ENCODE measurements at places on chromosomes 1 and 21.
A peak's percentile ranks its signal among the peaks of the same experiment; 100 is the strongest.

DNA sequence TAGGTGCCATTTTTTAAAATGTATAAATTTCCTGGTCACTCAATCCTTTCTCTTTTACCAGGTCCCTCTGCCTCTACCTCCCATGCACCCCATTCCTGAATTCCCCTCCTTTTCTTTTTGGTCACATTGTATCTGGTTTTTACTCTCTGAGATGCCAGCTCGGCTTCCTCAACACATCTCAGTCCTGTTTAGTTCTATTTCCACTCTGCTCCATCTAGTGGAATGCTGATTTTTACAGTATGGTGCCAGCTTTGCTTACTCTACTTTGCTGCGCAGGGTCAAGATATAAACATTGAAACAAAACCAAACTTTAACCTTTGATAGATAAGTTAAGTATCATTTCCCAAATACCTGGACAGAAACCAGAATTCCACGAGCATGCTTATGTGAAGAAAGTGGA, 96.0 kb downstream of the ESRRG start:
- no peak for DNase-seq

- no peak for DNase-seq
Measured at GRCh38 chr1:35481229-35481628, 76.0 kb downstream of the KIAA0319L start.

DNA sequence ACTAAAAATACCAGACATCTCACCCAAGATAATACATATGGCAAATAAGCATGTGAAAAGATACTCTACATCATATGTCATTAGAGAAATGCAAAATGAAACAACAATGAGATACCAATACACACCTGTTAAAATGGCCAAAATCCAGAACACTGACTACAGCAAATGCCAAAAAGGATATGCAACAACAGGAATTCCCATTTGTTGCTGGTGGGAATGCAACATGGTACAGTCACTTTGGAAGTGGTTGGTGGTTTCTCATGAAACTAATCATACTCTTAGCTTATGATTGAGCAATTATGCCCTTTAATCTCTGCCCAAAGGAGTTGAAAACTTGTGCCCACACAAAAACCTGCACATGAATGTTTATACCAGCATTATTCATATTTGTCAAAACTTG, 6.4 kb upstream of the RGS2 start:
- DNase-seq: no peak

DNA sequence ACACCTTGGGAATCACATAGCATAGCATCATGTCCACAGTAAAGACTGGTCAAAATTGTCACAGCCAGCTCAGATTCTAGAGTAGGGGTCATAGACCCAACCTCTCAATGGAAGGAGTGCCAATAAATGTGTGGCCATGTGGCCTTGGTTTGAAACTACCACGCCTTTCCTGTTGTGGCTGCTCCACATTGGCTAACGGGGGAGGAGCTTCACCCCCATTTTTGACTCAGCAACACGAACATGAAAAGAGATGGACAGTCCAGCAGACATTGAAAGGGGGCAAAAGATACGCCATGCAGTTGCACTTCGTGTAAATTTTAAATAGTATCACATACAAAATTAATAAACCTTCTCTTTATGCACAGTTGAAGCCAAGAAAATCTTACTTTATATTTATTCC, 78.4 kb upstream of the HIVEP3 start:
- DNase-seq: no peak

DNA sequence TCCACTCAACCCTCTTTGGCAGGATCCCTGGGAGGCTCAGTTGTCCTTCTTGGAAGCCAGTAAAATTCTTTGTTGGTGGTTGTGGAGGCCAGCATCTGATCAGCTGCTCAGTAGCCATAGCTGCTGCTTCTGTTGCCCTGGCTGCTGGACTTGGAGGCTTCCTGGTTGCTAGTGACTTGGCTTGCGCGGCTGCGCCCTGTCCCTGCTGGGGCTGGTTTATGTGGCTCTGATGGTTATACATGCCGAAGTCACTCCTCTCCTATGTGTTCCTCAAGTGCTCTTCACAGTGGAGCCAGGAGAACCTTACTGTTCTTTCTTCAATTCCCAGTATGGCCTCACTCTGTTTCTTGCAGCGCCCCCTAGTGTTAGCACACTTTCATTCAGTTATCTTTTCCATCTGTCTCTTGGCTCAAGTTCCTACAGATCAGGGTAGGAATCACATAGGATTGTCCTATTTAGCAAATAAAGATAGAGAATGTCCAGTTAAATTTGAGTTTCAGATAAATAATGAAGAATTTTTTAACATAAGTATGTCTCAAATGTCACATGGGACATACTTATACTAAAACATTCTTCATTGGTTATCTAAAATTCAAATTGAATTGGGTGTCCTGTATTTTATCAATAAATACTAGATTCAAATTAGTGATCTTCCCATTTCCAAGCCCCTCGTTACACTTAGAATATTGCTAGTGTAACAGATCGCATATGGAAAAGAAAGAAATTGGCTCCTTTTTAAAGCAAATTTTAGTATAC, 176.5 kb downstream of the TGFB2 start:
- peak; percentile 31 for DNase-seq

DNA sequence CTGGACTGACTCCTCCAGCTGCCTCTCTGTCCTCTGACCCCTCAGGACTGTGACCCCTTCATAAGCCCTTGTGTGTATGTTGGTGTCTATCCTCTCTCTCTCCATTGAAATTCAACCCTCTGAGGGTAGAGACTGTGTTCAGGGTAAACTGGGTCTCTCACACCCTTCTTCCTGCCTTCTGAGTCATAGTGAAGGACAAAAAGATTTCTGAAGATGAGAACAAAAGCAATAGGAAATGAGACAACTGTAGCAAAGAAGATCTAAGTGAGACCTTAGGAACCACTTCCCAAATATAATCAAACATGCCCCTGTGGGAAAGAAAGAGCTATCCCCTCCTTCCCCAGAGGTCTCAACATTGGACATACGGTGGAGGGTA, 16.9 kb downstream of the NUAK2 start:
- no peak for DNase-seq

- DNase-seq: no peak
Measured at GRCh38 chr1:19096036-19096833, 113.8 kb downstream of the UBR4 start.

DNA sequence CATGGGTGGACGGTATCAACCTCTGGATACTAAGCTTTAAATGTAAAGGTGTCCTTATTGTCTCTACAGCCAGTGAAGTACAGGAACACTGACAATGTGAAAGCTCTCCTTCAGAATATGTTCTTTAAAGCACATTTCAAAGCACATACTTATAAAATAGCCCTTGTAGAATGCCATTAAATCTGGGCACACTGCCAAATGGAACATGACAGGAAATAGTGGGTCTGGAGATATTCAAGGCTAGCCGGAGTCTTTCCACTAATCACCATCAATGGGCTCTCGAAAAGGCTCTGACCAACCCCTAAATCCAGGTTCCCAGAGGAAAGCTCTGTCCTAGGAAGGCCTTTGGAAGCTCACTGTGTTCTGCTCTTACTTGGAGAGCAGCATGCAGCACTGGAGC, 46.6 kb downstream of the PLD5 start:
- no peak for DNase-seq

- DNase-seq: no peak
Measured at GRCh38 chr1:53653200-53653575, 85.8 kb downstream of the GLIS1 start.

- no peak for DNase-seq
Measured at GRCh38 chr1:157231846-157232525, 93.8 kb upstream of the ETV3 start.

DNA sequence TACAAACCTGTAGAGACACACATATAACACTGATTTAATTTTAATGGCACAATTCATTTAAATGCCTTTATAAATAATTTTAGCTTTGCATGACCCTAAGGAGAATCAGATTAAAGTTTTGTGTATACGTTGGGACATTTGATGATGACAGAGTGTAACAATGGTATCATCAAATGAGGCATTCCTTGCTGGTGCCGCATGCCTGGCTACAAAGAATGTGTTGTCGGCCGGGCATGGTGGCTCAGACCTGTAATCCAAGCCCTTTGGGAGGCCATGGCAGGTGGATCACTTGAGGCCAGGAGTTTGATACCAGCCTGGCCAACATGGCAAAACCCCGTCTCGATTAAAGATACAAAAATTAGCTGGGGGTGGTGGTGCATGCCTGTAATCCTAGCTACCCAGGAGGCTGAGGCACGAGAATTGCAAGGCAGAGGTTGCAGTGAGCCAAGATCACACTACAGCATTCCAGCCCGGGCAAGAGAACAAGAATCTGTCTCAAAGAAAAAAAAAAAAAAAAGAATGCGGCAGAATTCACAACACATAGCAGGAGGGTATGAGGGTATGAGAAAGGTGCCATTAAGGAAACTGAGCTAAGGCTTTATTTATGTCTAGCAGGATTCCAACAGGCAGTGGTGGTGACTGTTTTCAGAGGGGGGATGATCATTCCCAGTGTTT, 58.9 kb downstream of the PTPN14 start:
- no peak for DNase-seq

GRCh38 chr1:43015269-43015668, 56.6 kb upstream of the SLC2A1 start:
- DNase-seq: no peak

GRCh38 chr1:203289281-203289981, 15.9 kb upstream of the BTG2 start:
- peak; percentile 88 for DNase-seq

- DNase-seq: no peak
Measured at GRCh38 chr1:220045356-220046051, 801 bp downstream of the EPRS1 start.

- DNase-seq: no peak
Measured at GRCh38 chr21:35136586-35137219, 87.6 kb upstream of the RUNX1 start.

GRCh38 chr1:205353612-205354011, 3.1 kb downstream of the KLHDC8A start:
- no peak for DNase-seq

GRCh38 chr21:30072496-30072895, 94.1 kb downstream of the CLDN17 start:
- DNase-seq: no peak

DNA sequence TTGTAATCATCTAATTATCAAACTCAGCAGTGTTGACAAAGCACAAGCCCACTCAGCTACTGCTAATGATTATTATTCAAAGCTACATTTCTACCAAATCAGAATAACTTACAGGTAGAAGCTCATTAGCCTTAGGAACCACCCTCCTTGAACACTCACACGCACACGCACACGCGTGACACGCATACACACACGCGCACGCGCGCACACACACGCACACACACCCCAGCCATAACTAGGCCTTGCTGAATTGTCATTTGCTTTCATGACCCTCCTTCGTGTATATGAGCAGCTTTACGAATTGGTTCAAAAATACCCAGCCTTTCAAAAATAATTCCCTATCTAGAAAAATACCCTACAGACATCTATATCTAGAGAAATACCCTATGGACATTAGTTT, 195.6 kb downstream of the SMYD3 start:
- DNase-seq: no peak

DNA sequence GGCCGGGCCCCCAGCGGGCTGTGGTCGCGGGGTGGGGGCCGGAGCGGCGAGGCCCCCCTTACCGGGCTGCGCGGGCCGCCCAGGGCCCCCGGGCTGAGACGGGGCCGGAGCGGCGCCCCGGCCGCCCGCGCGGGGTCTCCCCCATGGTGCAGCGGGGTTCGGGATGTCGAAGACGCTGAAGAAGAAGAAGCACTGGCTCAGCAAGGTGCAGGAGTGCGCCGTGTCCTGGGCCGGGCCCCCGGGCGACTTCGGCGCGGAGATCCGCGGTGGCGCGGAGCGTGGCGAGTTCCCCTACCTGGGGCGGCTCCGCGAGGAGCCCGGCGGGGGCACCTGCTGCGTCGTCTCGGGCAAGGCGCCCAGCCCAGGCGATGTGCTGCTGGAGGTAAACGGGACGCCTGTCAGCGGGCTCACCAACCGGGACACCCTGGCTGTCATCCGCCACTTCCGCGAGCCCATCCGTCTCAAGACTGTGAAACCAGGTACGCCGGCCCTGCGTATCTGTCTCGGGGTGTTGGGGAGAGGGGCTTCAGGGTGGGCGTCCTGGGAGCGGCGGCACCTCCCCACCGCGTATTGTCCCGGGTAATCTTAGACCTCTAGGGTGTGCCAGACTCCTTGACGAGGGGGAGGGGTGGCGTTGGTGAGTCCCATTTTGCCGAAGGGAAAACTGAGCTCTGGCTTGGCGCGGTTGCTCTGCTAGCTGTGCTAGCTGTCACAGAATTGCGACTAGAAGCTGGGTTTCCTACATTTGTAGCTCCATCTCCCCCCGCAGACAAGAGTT, 745 bp downstream of the MAGI3 start:
- DNase-seq: peak; percentile 74

DNA sequence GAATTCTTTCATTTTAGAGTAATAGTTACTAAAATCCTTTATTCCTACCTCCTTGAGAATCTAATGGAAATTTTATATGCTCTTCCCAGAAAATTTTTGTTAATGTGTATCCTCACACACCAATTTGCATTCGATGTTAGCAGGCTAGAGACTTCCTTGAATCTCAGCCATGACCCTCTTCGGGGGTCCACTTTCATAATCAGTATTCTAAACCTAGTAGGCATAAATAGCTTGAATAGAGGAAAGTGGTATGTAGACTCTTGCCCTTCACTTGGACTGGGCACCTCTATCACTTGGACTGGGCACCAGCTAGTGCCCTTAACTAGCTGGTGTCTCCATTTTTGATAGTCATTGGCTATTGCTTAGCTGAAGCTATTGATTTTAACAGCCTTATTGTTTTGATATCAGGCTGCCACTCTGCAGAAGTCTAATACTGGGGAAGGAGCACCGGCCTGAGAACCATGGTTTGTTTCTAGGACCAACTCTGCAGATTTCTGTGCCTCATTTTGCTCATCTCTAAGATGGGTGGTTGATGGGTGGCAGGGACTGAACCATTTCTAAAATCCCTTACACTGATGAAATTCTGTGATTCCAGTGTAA, 42.8 kb downstream of the MRPL39 start:
- DNase-seq: peak; percentile 57

DNA sequence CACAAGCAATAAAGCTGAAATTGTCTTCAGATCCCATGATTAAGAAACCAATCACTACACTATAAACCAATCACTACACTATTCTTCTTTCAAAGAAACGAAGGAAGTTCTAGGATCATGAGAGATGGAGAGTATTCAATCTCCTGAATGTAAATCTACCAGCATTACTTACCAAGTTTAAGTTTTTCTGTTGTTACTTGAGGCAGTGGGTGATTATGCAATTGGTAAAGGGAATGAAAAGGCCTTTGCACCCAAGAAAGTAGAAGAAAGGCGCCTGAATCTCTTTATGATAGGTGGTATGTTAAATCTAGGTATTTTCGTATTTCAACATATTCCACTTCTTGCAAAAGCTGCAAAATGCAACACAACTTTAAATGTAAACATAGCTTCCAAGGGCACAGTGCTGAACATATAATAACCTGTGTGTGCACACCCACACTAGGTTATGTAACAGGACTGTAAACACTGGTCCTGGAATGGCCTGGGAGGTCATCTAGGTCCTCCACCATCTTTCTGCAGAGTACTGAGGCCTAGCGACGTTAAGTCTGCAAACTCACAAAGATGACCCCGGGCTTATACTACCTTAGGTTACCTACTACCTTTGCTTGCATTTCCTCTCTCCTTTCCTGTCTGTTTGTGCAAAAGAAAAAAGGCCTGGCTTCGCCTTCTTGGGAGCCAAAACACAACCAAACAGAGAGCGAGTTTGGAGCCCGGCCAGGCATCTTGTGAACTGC, 1.1 kb upstream of the UAP1 start:
- no peak for DNase-seq
